ENCODE measurements at places on chromosomes 7 and 10. TPM values are rescaled to one million over a fixed set of nuclear protein-coding genes. Genes with fewer than 3 reads are reported as not detected.

Gene ZNF853
- 13.8 TPM for polyA plus RNA-seq

Gene ANKRD1
- 0.86 TPM for polyA plus RNA-seq

Gene PTPRE
- polyA plus RNA-seq, result 5.6 TPM

Gene PLPP4
- 4.6 TPM for polyA plus RNA-seq

Gene MLXIPL
- polyA plus RNA-seq, result 4.8 TPM

Gene SLIT1
- 9.7 TPM for polyA plus RNA-seq

Gene SLC35B4
- 32.5 TPM for polyA plus RNA-seq

Gene NOS3
- 8.7 TPM for polyA plus RNA-seq

Gene CCDC126
- polyA plus RNA-seq, result 17.8 TPM

All from left kidney (tissue), 8 donors.